Upper lobe of left lung (tissue), 6 donors: ENCODE measurements at places on chromosomes 6 and 20. TPM values are rescaled to one million over a fixed set of nuclear protein-coding genes. Genes with fewer than 3 reads are reported as not detected.

HMGCLL1 gene
- 2.5 TPM for total RNA-seq

DNA sequence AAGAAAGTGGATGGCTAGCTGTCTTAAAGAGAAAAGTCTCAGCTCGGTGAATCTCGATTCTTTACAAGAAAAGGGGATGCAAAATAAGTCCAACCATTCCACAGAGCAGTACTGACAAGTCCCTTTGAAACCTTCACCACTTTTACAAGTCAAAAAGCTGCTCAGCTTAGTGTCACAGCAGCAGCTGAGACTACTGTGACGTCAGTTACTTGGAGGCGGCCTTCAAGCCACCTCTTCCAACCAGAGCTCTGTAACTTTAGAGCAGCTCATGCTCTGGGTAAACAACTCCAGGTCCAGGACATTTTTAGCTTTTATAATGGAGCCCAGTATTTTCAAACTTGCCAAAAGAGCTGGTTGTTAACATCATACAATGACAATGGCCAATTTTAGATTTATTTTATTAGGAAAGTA lies at the start of gene KIAA0408:
Gene KIAA0408 (minus strand): TSS at position 159 of the 411 bp plus-strand sequence. CDS start 5,408 bp downstream, outside the sequence.
- H3K36me3 ChIP-seq: no peaks in the 10 kb centered on the region
- H3K4me1 ChIP-seq: peaks cover 15% of the 10 kb centered on the region
- DNase-seq: peak; percentile 84
- H3K27me3 ChIP-seq: no peaks in the 10 kb centered on the region
- H3K27ac ChIP-seq: peak within 1 kb of the TSS; percentile 71

- no peak overlapping the region for H3K27ac ChIP-seq
- no peaks in the 10 kb centered on the region for H3K4me1 ChIP-seq
- H3K36me3 ChIP-seq: no peaks in the 10 kb centered on the region
- H3K27me3 ChIP-seq: no peaks in the 10 kb centered on the region
- no peak for DNase-seq
Observed at GRCh38 chr20:18436847-18437246, 30.0 kb downstream of the DZANK1 start.

DNA sequence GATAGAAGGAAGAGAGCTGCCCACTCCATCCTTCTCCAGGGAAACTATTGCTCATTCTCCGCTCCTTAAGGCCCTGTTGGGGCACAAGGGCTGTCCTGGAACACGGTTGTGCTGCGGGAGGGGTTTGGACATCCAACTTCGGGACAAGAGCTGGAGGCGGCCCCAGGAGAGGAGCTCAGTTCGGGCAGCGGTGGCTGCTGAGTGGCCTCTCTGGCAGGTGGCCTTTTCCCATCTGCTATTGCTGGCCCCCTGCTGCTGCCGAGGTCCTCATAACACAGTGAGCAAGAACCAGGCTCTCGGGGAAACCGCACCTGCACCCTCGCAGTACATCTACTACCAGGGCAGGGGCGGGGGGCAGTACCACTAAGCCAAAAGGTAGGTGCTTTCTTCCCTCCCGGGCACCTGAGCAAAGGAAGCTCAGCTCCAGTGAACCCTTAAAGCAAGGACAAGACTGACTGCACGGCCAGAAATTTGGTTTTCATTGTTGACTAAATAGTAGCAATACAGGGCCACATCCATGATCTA lies 63.7 kb downstream of the PSMG4 start:
- no peak for DNase-seq
- no peaks in the 10 kb centered on the region for H3K27me3 ChIP-seq
- H3K36me3 ChIP-seq: no peaks in the 10 kb centered on the region
- no peak overlapping the region for H3K4me3 ChIP-seq

DNA sequence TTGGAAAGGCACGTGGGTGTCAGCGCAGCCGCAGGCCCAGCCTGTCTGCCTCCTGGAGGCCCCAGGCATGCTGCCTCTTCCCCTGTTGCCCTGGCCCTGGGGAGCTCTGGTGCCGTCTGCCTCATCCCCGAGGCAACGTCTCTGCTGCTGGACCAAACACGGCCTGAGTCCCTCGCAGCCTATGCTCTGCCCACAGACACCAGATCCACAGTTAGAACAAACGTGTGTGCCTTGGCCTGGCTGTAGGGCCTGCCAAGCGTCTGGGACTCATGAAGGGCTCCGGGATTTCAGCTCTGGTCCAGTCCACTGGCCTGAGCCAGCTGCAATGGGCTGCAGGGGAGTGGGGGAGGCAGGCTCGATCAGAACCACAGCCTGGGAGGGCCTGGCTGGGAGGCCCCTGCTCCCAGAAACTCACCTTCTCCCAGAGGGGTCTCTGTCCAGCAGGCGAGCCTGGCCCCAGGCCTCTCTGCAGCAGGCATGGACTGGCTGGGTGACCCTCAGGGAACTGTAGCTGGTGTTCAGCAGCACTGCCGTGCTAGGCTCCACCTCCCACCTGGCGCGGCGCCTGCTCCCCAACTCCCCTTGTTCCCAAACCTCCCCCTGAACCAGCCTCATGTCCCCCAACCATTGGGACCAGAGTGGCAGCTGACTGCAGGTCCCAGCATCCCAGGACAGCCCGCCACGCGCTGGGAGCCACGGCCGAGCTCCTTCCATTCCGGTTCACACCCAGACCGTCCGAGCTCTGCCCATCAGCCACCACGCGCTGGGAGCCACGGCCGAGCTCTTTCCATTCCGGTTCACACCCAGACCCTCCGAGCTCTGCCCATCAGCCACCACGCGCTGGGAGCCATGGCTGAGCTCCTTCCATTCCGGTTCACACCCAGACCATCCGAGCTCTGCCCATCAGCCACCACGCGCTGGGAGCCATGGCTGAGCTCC lies 197.0 kb downstream of the DLL1 start:
- no peaks in the 10 kb centered on the region for H3K27me3 ChIP-seq
- no peaks in the 10 kb centered on the region for H3K36me3 ChIP-seq
- peak; percentile 18 for DNase-seq
- peaks cover 7% of the 10 kb centered on the region for H3K4me1 ChIP-seq
- H3K27ac ChIP-seq: no peak overlapping the region
